ENCODE measurements at places on chromosomes 3 and 15.

DNA sequence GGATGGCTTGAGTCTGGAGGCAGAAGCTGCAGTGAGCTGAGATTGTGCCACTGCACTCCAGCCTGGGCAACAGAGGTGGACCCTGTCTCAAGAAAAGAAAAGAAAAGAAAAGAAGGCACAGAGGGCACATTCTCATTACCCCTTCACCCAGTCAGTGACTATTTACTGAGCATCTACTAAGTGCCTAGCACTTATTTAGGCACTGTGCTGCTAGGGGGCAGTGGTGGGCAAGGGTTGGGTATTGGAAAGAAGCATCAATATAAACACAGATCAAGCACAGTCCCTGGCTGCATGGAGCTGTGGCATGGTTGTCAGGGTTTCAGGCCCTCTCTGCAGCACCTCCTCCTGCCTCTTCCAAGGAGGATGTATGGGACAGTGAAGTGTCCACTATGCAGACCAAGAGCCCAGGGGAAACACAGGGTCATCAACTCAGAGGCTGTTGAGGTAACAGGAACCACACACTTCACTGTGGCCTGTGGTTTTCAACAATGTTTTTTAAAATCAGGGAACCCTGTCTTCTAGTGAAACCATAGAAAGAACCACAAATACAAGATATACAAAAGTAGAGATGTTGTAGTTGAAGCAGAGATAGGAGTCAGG lies 138.5 kb downstream of the RAB11A start:
- DNase-seq = no peak

GRCh38 chr3:187954873-187955586 lies 198.9 kb upstream of the LPP start:
- no peak for DNase-seq

DNA sequence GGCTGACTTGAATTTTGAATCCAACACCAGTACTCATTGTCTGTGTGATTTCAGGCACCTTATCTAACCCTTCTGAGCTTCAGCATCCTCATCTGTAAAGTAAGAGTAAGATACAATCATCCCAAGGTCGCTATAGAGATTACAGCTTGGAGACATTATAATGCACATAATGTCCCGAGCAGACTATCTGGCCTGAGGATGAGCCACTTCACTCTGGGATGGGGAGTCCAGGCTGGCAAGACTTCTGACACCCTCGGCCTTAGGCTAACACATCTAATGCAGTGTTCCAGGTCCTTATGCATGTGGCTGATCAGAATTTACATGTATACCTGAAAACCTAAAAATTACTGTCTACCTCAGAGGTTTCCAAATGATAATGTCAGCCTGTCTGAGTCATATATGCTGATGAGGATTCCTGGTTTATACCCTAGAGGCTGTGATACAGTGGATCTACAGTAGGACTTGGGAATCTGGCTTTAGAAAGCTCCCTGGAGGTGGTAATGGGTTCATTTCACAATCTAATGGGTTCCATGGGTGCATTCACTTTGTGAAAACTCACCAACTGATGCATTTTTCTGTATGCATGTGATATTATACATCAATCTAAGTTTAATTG lies 229.0 kb upstream of the SLCO3A1 start:
- DNase-seq = no peak

GRCh38 chr3:115071601-115072000 lies 75.5 kb downstream of the ZBTB20 start:
- peak; percentile 16 for DNase-seq

DNA sequence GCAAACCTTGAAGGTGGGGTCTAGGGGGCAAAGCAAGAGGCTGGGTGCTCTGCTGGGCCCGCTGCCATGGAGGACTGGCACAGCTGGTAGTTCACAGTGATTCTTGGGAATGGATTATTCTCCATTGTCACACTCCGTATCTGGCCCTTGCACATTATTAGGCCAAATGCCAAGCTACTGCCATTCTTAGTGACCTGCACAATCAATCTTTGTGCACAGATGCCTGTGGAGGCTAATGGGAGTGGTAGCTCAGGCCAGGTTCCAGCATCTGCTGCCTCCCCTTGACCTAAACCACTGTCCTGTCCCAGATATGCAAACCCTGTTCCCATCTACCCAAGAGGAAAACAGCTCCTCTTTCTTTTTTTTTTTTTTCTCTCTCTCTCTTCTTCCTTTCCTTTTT lies 67.5 kb downstream of the TIPARP start:
- no peak for DNase-seq

- DNase-seq = no peak
Measured at GRCh38 chr3:188486126-188486525, 332.2 kb downstream of the LPP start.
